ENCODE measurements at places on chromosomes 16 and 17. TPM values are rescaled to one million over a fixed set of nuclear protein-coding genes. Genes with fewer than 3 reads are reported as not detected.

FNDC8 gene
- not detected for total RNA-seq

PYCARD gene
- 29.9 TPM for total RNA-seq

STUB1 gene
- total RNA-seq, result 83.9 TPM

KRTAP3-1 gene
- not detected for total RNA-seq

FN3KRP gene
- 8.4 TPM for total RNA-seq
